Cerebellar nuclear complex (tissue), 1 donor: ENCODE measurements at places on chromosomes 2 and 18.

GRCh38 chr2:17758118-17758517 is 4.2 kb downstream of the GEN1 start:
- DNase-seq: no peak

- no peak for DNase-seq
Observed at GRCh38 chr18:26868968-26869586, 3.6 kb upstream of the AQP4 start.

- DNase-seq: no peak
Observed at GRCh38 chr2:228615496-228615895, 434.0 kb upstream of the SPHKAP start.

GRCh38 chr2:118661179-118661578 is 186.3 kb downstream of the EN1 start:
- DNase-seq: no peak

DNA sequence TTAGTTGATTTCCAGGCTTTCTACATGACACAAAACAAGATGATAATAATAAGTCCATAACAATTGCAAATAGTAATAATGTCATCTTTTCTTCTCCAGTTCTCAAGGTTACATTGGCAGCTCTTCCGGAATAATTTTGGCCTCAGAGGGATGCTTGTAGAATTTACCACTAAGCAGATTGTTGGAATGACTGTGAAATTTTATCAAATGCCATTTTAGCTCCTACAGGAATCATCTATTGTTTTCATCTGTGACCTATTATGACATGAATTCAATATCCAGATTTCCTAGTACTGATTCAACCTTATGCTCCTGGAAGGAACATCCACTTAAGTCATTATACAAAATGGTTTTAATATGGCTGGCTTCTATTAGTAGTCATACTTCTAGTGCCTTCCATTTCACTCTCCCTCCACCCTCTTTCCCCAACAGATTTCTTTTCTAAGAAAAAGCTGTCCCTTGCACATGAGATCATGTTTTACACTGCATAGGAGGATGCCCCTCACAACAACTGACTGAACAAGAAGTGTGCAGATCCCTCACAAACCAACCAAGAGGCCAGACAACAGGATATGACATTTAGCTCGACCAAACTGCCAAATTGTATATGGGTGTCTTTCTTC is 200.0 kb downstream of the DNER start:
- no peak for DNase-seq

GRCh38 chr18:64436111-64436510 is 287.2 kb upstream of the LINC00305 start:
- DNase-seq: no peak

DNA sequence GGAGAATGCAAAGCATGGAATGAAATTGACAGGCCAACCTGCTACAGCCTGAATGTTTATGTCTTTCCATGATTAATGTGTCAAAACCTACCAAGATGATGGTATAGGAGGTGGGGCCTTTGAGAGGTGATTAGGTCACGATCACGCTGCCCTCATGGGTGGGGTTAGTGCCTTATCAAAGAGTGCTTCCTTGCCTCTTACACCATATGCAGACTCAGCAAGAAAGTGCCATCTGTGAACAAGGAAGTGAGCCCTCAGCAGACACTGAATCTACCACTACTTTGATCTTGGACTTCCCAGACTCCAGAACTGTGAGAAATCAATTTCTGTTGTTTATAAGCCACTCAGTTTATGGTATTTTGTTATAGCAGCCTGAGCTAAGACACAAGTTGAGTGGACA is 147.5 kb upstream of the BCL2L11 start:
- no peak for DNase-seq

GRCh38 chr18:31302991-31303390 is 15.0 kb upstream of the DSG1 start:
- no peak for DNase-seq

DNA sequence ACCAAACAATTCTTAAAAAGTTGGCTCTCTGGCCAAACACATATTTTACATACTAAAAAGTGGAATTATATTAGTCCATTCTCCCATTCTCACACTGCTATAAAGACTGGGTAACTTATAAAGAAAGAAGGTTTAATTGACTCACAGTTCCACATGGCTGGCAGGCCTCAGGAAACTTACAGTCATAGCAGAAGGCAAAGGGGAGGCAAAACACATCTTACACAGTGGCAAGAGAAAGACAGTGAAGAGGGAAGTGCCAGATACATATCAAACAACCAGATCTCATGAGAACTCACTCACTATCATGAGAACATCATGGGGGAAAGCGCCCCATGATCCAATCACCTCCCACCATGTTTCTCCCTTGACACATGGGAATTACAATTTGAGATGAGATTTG is 42.6 kb downstream of the EDAR start:
- DNase-seq: no peak

GRCh38 chr2:232363784-232364615 is 14.6 kb upstream of the ALPP start:
- DNase-seq: no peak

DNA sequence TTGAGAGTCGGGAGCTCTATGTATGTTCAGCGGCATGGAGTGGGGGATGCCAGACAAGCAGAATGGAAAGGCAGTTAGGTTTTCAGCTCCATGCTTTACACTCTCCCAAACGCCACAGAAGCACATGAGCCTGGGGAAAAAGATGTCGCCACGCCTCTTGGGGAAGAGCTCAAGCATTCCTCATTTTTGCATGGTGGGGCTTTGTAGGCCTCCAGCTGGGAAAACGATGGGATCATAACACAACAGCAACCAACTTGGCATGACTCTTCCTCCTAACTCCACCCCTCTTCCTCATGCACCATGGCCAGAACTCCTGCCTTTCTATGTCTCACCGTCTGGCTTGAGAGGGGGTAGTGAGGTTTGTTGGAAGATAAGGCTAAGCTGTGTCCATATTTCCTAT is 102.6 kb downstream of the PAX3 start:
- DNase-seq: no peak

- DNase-seq: no peak
Observed at GRCh38 chr2:1886405-1886992, 142.2 kb upstream of the PXDN start.

DNA sequence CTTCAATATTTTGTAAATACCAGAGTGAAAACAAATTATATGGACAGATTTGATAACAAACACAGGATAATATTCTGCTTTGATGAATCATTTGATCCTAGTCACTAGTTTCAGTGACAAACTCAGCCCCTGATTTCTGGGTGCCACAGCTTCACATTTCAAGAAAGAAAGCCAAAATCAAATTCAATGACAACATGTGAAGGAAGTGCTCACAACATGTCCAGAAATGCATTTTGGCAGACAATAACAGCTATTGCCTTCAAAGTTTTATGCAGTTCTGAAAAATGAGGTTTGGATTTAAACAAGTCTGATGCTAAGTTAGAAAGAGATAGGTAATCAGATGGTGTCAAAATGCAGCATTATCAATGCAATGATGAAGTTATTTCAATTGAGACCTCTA is 106.9 kb upstream of the PIEZO2 start:
- DNase-seq: no peak

DNA sequence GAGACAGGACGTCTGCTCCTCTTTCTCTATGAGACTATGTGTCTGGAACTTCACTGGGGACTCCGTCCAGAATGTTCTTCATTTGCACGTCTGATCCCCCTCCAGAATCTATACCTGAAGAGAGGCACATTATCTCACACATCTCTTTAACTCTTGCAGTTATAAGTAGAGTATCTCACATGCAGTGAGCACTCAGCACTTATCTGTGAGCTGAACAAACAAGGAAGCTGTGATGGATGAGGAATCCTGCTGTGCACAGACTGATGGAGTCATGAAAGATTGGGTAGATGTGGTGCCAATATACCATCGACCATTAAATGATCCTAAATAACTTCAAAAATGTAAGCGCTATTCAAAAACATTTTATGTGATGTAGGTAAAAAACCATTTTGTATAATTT is 888.3 kb upstream of the CELF4 start:
- DNase-seq: no peak

DNA sequence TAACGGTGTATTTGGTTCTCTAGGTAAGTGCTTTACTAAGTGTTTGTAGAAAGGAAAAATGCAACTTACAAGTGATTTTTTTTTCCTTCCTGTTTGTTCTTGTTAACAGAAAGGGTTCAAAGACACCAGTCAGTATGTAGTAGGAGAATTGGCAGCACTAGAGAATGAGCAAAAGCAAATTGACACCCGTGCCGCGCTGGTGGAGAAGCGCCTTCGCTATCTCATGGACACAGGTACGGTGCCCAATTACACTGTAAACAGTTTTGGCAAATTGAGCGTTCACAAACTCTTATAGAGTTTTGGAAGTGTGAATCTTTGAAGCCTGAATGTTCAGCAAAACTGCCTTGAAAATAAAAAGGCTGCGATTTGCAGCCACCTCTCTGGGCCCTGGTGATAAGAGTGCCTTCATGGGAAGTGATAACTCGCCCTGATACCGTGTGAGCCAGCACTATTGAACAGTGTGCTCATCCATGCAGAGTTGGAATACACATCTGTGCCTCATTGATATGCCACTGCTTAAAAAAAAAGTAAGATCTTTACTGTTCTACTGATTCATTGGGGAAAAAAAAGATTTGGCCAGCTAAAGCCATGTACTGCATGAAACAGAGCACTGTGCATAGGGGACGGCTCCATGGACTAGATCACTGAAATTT is 54.0 kb upstream of the OTX1 start:
- no peak for DNase-seq

DNA sequence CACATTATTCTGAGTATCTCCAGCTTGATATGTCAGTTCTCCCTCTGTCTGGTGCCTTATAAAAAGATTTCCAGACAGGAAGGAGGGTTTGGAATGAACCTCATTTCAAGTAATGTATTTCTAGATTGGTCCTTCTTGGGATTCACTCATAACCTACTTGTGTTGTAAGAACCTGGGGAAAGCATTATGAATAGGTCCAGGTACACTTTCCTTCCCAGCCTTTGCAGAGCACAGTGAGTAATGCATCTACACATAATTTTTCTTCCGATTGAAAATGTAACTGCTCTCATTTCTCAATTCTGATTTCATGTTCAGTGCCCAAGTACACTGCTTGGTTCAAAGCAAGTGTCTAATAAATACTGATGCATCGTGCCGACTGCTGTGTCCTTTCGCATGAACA is 25.0 kb upstream of the ACAA2 start:
- DNase-seq: no peak

DNA sequence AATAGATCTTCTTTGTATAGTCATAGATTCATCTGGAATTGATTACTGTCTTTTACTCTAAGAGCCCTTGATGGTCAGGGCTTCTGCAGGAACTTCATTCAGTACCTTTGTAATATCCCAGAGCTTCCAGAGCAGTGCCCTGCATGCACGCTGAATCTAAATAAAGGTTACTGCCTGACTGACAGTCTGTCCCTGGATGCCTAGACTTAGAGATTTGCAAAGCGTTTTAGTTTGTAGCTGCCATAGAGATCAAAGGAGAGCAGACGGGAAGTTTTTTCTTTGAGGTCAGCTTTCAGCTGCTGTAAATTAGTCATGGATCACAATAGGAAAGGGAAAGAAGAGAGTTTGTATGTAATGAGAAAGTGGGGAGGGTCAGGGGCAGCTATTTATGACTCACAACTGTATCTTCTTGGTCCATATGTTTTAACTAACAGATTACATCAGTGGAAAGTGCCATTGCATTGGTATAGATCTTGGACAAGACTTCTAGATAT is 45.2 kb upstream of the NYAP2 start:
- no peak for DNase-seq

DNA sequence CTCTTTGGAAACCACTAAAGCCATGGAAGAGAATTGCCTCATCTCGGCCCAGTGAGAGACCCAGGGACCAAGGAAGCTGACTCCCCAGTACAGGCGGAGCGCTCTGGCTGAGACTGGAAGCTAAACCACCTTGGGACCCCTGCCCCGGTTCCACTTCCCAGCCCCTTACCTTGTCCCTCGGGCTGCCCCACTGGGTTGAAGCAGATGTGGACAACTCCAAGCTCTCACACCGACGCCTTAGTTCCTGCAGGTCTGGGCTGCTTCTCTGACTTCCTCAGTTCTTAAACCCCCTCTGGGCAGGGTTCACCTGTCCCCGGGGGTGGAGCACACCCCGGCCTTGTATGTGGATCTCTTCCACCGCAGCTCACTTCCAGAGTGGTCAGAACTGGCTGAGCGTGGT is 266.2 kb downstream of the PHLPP1 start:
- no peak for DNase-seq

- no peak for DNase-seq
Observed at GRCh38 chr2:217938036-217938435, 64.8 kb downstream of the TNS1 start.

- no peak for DNase-seq
Observed at GRCh38 chr2:217008794-217009193, 148.9 kb upstream of the TNP1 start.

- no peak for DNase-seq
Observed at GRCh38 chr2:231196592-231196991, 1.8 kb upstream of the ARMC9 start.

GRCh38 chr2:25219621-25220020 is 51.2 kb upstream of the POMC start:
- DNase-seq: no peak

- no peak for DNase-seq
Observed at GRCh38 chr2:152646264-152646663, 71.0 kb downstream of the PRPF40A start.

GRCh38 chr18:55385770-55386169 is 202.2 kb downstream of the TCF4 start:
- DNase-seq: no peak

DNA sequence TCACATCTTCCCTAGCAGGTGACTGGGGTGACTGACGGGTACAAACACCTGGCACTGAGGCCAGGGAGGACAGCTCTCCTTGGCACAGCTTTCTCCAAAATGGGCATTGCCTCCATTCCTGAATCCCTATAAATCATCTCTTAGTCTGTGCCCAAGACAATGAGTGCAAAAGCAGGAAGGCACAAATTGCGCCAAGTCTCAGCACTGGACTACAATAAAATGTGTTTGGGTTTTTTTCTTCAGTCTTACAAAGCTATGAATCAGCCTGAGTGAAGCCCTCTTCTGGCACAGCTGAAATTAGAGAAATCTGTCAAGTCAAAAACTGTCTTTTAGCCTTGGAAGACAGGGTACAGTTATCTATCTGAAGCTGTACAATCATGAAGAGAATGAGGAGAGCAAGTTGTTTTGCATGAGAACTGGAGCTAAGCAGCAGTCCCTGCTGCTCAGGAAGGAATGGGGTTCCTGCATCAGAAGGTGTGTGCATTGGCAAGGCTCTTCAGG is 90.8 kb downstream of the EPB41L3 start:
- DNase-seq: no peak
